Stimulated activated CD8-positive, alpha-beta memory T cell treated with anti-CD3 and anti-CD28 coated beads, Interleukin-15, amount 100 ng/mL, for 48 hours (primary cell): ENCODE measurements at places on chromosomes 4 and X.

DNA sequence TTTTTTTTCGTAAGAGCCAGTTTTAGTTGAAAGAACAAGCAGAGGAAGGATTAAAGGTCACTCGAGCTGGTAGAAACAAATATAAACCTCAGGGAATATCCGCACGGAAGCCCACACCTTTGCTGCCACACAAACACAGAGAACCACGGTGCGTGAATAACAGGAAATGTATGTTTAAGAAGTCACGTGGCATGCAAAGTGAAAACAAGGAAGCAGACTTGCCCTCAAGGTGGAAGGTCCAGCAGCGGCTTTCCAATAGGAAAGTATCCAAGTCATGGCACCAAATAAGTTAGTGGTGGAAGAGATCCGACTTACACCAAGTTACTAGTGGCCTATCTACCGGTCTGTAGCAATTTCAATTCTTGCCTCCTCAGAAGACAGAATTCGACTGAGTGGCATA is 215.5 kb downstream of the HHIP start:
- DNase-seq: no peak

DNA sequence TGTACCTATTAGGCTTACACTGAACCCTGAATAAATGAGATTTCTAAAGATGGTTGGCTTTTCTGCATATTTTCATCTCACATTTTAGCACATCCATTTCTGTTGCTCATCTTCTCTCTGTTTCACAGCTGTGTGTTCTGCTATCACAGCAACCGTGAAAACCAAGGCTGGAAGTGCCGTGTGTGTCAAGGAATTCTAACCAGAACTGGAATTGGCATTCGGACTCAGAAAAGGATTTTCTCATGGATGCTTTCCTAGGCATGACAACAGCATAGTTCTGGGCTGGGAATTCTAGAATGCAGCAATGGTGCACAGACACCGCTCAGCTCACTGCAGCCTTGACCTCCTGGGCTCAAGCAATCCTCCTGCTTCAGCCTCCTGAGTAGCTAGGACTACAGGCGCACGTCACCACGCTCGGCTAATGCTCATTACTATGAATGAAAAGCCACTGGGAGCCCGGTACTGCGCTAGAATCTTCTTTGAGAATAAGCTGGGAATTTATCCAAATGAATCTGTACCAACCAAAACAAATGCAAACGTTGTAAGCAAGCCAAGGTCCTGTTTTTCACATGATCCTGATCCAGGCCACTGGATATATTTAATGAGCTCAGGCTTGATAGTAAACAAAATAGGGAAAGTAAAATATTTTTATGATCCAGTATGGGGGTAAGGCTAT is 105.2 kb downstream of the RBM47 start:
- no peak for DNase-seq

- DNase-seq: no peak
These were observed 13.2 kb downstream of the SMPX start for GRCh38 chrX:21744721-21745120.

DNA sequence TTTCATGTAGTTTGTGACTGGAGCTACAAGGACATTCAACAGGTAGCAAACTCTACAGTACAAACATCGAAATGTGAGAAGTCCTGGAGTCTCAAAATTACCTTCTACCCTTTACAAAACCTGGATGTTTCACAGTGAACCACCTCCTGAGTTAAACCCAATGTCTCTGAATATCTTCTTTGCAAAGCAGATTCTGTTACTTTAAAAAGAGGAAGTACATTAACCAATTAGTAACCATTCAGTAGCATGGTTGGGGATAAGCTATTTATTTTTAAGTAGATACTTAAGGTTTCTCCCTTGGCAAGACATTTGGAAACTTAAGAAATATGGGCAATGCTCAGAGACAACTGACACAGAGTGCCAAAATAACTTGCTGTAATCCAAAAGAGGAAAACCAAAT is 371.9 kb upstream of the NWD2 start:
- DNase-seq: no peak

DNA sequence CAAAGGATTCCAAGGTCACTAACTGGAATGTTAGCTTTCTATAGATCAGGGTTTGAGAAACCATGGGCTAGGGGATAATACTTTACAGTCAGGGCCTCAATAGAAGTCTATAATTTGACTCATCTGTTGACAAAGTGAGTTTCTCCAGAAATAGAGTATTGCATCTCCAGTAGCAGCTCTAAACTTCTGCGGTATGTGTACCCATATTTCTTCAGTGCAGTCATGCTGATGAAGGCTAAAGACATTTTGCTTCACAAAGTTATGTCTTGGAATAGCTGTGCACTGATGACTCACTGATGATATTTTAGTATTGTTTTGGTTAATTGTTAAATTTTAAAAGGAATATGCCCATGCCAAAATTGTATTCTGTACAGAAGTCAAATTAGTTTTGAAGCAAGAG is 464.9 kb upstream of the AMOT start:
- no peak for DNase-seq

- no peak for DNase-seq
These were observed 188.8 kb downstream of the LRBA start for GRCh38 chr4:150826306-150826705.

DNA sequence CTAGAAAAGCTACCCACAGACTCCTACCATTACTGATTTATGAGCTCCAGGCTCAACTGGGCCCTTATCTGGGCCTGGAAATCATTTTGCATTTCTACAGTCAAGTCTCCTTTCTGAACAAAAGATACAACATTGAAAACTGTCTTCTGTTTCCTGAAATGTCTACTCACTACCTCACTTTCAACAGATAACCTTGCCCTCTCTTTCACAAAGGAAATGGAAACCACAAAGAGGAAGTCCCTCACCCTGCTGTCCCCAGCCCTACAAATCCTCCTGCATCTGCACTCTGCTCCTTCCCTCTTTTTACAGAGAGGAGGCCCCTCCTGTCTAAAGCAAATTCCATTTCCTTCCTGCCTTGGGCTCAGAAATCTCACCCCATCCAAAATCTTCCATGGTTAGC is 24.8 kb upstream of the CYBB start:
- DNase-seq: no peak

DNA sequence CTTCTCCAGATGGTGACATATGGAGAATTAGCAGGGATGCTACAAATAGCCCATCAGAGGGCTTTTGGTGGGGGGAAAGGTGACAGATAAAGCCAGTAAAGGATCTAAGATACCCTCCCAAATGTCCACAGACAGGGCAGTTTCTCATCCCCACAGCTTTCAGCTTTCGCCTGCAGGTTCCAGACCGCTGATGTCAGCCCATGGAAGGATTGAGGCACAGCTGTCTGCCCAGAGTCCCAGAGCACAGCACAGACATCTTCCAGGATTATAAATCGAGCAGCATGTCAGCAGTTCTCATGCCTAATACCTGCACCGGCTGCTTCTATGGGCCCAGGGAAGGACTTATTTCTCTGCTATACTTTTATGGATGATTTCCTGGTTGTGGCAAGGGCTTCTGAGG is 96.7 kb upstream of the MXRA5 start:
- DNase-seq: no peak

GRCh38 chr4:87679449-87680169 is 29.5 kb downstream of the DMP1 start:
- no peak for DNase-seq

- no peak for DNase-seq
These were observed 502 bp downstream of the HNRNPDL start for GRCh38 chr4:82429728-82430192.

DNA sequence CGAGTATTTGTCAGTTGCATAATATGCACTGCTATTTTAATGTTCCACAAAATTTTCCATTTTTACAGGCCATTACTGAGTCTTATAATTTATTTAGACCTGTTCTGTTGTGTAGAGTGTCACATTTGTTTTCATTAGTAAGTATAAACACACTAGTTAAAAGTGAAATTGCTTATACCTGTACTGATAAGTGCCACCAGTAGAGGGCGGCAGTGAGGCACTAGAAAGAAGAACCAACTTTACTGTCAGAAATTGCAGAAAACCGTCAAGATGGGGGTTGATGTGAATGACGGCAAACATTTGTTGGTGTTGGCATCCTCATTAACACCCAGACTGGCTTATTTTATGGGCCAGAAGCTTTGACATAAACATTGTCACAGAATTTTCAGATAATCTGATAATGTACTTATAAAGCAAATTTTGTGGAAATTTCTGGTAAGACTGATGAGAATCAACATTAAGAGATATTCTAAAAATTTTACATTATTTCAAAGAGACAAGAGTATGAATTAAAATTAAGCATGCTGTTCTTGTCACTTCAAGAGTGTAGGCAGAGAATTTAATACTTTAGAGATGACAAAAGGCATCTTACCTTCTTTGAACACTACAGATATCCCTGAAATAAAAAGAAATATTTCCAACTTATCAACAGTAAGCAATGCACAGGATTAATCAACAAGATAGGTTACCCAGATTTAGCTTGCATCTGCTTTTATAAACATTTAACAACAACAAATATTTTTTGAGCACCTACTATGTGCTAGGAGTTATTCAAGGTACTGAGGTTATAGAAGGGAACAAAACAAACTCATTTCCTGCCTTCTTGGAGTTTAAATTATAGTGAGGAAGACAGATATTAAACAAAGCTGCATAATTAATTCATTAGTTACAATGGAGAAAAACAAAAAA is 24.9 kb downstream of the ALPK1 start:
- DNase-seq: peak; percentile 30

DNA sequence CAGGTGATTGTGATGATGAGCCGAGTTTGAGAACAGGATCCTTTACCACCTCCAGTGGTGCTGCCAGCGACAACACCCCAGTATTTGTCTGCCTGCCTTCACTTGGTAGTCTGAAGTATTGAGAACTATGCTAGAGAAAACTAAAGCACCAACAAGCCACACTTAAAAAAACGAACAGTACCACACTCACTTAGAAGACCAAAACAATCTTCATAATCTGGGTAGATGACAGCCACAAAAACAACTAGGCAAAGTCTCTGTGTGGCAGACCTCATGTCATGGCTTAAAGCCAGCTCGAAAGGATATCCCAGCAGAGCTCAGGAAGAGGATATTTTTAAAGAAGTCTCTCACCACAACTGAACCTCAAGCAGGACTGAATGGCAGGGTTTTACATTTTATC is 236.0 kb downstream of the GPC3 start:
- DNase-seq: no peak

DNA sequence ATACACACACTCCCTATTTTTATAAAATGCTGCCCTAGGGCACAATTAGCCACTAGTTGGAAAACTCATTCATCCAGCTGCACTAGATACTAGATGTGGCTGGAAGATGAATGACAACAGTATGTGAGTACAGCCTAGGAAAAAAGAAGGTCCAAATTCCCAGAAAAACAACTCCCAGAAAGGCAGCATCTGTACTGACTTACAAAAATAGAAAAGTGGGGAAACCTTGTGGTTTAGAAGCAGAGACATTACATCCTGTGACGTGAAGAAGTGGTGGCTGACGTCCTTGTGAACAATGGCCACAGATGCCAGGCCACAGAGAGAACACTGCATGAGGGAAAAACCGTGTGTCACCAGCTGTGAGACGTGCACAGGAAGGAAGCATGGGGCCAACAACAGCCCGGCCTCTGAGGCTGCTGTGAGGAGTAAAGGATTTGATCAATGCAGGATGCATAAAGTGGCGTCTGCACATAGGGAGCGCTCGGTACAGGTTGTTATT is 81.2 kb downstream of the SPRY1 start:
- peak; percentile 63 for DNase-seq

GRCh38 chr4:150518559-150518958 is 63.4 kb upstream of the MAB21L2 start:
- DNase-seq: no peak

GRCh38 chr4:106329041-106329618 is 12.8 kb downstream of the AIMP1 start:
- DNase-seq: no peak

GRCh38 chrX:125394449-125394848 is 74.8 kb downstream of the TEX13C start:
- no peak for DNase-seq
